Colonic mucosa (tissue), 4 donors: ENCODE measurements at places on chromosomes 3 and 15. TPM values are rescaled to one million over a fixed set of nuclear protein-coding genes. Genes with fewer than 3 reads are reported as not detected.

A4GNT gene
- not detected for total RNA-seq

ECE2 gene
- total RNA-seq, result 0.37 TPM

RGMA gene
- 12.4 TPM for total RNA-seq

PLS1 gene
- 418 TPM for total RNA-seq

MKRN3 gene
- 1.0 TPM for total RNA-seq

KLHL40 gene
- total RNA-seq, result not detected

DNA sequence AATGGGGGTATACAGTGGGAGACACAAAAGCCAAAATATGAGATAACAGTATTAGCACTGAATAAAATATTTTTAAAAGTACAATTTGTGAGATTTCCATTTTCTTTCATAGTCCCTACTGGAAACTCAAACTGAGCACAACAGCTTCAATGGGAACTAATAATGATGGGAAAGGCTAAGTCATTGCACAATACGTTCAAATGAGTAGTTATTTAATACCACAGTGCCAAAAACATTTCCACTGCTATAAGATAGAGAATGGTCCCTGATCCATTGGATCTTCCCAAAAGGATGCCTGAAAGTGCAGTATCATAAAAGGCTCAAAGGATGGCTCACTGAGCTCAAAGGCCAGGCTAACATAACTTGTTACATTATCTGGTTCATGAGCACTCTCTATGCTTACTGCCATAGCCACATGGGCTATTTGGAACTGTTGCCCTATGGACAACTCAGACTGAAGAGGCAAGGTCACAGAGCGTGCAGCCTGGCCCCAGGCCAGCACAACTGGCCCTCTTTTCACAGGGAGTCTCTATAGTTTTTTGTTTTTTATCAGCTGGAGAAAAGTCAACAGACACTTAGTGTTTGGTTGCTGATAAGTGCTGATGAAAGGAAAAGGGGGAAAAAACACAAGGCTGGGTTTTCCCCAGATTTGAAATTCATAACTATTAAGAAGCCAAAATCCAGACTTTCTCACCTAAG, 54.1 kb upstream of the PPIB start:
- no peak for DNase-seq

GRCh38 chr15:62521396-62521795, 356.3 kb upstream of the C2CD4B start:
- no peak for DNase-seq

GRCh38 chr15:61501815-61502389, 272.8 kb upstream of the RORA start:
- no peak for DNase-seq

GRCh38 chr3:31014317-31015040, 120.0 kb upstream of the GADL1 start:
- DNase-seq, result no peak

GRCh38 chr3:179526482-179526881, 36.2 kb upstream of the ACTL6A start:
- DNase-seq, result no peak

- no peak for DNase-seq
These were observed 515.2 kb downstream of the NTRK3 start for GRCh38 chr15:87741350-87741749.

DNA sequence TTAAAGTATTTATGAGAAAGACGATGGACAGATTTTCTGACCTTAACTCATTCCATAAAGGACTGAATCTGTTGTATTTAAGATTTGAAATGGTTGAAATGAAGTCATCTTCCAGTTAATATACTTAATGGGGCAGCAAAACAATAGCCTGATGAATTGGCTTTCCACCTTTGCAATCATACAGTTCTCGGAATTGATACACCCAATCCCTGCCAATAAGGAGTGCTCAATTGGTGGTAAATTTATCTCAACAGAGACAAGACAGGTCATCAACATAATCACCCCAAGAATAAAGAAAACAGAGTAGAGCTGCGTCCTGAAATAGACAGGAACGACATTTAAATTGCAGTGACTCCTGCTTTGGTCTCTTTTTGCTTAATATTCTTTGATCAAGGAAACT, 11.2 kb downstream of the ANXA2 start:
- no peak for DNase-seq

DNA sequence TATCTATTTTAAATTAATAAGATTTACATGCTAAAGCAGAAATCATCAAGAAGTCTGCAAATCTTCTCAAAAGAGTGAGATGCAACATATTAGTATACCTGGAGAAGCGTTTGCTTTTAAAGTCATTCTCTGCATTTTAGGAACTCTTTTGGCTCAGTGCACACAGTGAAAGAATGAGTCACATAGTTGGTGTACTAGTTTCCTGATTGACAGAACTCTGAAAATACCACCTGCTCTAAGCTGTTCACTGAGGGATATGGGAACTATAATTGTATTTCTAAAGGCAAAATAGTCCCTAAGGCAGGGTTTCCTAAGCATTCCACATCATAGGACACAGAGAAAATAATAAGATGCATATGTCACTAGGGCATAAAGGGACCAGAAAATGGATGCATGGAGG, 838.5 kb downstream of the DIPK2A start:
- no peak for DNase-seq

DNA sequence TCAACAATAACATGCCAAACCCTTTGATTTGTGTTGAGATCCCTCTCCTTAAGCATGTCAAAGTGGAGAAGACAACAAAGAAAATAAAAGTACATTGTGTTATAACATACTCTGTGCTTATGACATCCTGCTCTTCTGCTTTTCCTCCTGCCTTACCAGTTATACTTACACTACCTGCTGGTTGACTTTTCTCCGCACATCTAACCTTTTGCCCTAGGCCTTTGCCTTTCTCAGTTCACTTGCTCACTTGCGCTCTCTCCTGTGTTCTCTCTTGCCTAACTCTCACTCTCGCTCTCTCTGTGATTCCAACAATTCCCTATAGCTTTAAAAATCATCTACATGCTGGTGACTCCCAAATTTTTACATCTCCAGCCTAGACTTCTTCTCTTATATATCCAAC, 5.7 kb downstream of the DNAH12 start:
- DNase-seq, result no peak
